NCI-H2029 treated with DMSO at 0.1 percent for 48 hours (cell line): ENCODE measurements at places on chromosomes 13 and 19.

- no peak for DNase-seq
Observed at GRCh38 chr19:16324384-16325160, at the start of gene KLF2. Gene KLF2, plus strand, starts transcription at chr19:16324826. Its CDS starts 98 bp downstream, at chr19:16324924.

DNA sequence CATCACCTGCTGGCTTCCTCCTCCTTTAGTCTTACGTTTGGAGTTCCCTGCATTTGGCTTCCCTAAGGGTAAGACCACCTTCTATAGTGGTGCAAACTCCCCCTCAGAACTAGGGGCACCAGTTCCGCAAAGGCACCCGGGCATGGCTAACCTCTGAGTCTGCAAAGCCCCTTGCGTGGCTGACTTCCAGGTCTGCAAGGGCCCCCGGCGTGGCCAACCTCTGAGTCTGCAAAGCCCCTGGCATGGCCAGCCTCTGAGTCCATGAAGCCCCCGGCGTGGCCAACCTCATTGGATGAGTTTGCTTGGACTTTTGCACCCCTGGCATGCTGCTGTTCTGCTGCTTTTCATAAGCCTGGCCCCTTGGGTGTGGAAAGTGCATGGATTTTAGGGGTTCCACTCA is 5.1 kb downstream of the MCF2L start:
- DNase-seq, result no peak

- no peak for DNase-seq
Observed at GRCh38 chr13:78430811-78431210, 172.5 kb downstream of the POU4F1 start.

- peak; percentile 11 for DNase-seq
Observed at GRCh38 chr19:3544742-3545668, 6.0 kb downstream of the TEKTIP1 start.

DNA sequence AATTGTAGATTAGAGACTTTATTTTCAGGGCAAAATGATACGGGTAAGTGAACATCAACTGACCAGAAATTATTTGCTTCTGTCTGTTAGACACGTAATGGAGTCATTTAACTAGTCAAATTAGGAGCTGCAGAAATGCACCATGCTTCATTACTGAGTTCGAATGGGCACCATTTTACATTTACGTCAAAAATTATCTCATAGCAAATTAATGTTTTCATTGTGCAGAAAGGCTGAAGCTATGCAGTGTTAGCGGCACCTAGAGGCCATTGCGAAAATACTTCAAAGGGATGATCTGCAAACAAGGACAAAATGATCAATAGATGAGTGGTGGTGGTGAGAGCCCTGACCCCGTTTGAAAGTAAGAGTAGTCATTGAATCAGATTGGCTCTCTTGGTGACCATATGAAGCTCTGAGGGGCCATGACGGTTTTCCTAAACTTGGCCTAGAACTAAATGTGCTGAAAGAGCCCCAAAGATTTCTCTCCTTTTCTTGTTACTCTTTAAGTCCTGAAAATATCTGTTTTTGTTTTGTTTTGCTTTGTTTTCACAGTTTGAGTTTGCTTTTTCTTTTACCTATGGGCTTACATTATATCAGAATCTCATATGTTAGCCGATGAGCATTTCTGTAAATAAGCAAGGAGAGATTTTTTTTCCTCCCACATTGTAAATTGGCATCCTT is 277.9 kb downstream of the ZNF536 start:
- peak; percentile 14 for DNase-seq

DNA sequence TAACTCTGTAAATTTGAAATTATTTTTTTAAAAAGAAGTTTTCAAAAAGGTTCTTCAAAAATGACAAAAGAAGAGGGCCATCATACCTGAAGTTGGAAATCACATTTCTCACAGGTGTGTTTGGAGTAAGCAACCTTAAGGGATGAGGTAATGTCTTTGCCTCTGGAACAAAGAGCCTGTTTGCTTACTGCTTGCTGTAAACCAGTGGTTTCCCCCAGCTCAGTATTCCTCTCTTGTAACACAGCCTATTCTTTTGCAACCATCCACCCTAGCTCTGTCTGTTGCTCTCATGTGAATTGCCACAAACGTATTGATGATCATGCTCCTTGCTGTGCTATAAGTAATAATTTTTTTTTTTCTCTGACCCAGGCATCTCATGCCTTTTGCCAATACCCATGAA is 38.1 kb downstream of the UCHL3 start:
- DNase-seq, result peak; percentile 24
